ENCODE measurements at places on chromosomes 7 and 10.

- no peak for DNase-seq
These were observed 198.7 kb downstream of the DGKI start for GRCh38 chr7:137647905-137648565.

GRCh38 chr10:24299578-24300260 is 90.8 kb downstream of the KIAA1217 start:
- DNase-seq, result no peak

GRCh38 chr7:33276325-33276724 is 147.0 kb downstream of the BBS9 start:
- no peak for DNase-seq

DNA sequence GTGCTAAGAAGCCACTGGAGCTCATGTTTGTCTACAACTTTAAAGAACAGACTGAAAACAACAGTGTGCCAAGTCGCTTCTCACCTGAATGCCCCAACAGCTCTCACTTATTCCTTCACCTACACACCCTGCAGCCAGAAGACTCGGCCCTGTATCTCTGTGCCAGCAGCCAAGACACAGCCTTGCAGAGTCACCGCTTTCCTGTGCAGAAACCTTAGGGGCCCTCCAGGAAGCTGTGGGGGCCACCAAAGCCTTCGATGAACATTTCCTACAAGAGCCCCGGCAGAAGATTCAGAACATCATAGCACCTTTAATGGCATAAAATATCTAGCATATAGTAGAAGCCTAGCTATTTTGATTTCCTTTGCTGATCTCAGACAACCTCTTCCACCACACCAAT is 88.0 kb upstream of the PRSS58 start:
- DNase-seq, result no peak

GRCh38 chr10:70319183-70319582 is 35.4 kb upstream of the NPFFR1 start:
- no peak for DNase-seq

DNA sequence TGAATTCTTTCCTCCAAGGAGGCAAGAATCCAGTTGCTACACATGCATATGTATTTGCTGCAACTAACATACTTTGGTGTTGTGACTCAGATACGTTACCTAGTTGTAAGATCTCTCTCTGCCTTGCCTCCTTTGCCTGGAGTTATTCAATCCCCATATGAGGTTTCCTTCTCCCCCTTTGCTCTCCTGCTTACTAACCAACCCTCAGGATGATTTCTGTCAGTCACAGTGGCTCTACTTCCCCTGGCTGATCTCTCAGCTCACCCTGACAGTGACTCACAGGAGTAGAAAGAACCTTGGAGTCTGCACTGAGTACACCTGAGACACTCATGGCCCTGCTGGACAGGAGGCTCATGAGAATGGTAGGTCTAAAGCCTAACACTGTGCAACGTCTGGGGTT is 92.0 kb downstream of the TMEM106B start:
- DNase-seq, result no peak

GRCh38 chr7:143519411-143520131 is 41.9 kb downstream of the TAS2R41 start:
- no peak for DNase-seq

GRCh38 chr10:63866747-63867140 is 345.5 kb downstream of the REEP3 start:
- no peak for DNase-seq
